ENCODE measurements at places on chromosomes 13 and 19.
A peak's percentile ranks its signal among the peaks of the same experiment; 100 is the strongest.

GRCh38 chr19:33374236-33374714, 766 bp downstream of the CEBPG start:
- DNase-seq = no peak

GRCh38 chr13:112343591-112343990, 32.6 kb upstream of the SPACA7 start:
- no peak for DNase-seq

GRCh38 chr19:5271145-5271544, 69.5 kb downstream of the PTPRS start:
- no peak for DNase-seq

DNA sequence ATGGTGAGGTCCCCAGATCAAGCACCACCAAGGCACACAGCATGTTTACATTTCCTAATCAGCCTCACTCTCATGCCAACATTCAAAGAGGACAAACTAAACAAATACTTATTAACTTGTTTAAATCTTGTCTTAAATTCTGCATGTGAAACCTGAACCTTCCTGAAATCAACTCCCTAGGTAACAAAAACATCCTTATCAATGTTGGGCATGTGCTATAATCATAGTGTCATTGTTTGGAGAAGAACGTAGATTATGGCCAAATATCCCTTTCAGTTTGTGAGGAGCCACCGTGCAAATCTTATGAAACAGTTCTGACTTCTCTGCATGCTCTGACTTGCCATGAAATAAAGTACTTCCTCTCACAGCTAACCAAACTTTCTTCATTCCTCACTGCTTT, 123.8 kb downstream of the NDFIP2 start:
- DNase-seq = no peak

- no peak for DNase-seq
Observed at GRCh38 chr13:40452038-40452666, 214.3 kb downstream of the FOXO1 start.

DNA sequence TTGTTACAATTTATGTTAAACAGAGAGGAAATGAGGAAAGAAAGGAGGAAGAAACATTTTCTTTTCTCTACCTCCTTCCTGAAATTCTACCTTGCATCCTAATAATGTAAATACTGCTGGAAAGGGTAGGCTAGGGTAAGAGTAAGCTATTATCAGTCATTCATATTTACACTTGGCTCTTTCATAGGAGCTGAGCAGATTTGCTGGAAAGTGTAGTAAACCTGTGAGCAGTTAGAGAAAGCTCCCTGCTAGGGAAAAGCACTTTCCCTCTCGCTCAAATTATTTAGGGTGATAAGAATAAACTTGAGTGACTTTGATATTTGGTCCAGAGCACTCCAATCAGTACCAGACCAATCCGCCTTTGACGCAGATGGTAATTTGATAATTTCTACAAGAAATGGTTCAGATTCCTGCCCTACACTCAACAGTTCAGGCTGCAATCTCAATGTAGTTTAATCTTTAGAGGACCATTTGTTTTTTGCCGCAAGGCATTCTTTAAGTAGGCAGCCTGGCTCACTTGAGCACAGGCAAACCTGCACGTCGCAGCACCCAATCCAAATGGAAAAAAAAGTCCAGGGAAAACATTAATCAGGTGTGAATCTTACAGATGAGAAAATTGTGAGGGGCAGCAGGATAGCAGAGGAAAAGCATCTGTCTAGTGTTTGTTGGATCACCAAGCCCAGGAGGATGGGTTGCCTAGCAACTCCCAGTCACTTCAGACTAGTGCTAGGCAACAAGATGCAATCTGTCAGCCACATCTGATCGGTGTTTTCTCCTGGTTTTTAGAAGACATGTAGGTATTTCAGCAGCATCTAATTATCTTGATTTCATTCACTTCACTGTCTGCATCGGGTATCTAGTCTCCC, 68.6 kb upstream of the KL start:
- DNase-seq = peak; percentile 49

DNA sequence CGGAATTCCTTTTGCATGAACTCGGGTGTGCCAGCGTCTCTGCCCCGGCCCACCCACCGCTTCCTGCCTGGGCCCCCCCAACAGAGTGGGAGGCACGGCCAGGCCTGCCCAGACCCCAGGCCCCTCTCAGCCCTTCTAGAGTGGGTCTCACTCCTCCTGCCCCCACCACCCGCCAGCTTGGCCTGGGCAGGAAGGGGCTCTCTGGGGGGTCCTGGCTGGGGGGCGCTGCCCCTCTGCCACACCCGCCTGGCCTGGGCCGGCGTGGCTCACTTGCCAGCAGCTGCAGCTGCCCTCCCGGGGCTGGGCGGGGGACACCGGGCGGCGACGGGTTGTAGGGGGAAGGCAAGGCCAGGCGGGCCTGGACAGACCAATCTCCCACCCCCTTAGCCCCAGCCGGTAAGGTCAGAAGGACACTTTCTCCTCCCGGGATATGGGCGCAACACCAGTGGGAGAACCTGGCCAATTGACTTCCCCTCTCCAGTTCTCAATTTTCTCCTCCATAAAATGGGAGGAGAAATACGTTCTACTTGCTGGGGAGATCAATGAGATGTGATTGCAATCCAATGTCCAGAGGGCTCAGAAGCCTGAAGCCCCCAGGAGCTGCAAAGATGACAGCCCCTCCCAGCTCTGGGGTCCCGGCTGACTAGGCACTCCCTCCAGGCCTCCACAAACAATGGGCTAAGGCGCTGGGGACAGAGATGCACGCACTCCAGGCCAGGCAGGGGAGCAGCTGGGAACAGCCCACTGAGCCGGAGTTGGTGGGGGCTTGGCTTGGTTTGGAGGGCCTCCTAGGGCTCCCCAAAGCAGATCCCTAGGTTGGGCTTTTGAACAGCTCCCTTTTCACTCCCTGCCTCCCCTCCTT, 2.4 kb downstream of the CRLF1 start:
- no peak for DNase-seq

- no peak for DNase-seq
Observed at GRCh38 chr19:18317961-18318800, 4.7 kb downstream of the LSM4 start.

GRCh38 chr19:31504221-31504620, 155.0 kb upstream of the TSHZ3 start:
- DNase-seq = no peak

DNA sequence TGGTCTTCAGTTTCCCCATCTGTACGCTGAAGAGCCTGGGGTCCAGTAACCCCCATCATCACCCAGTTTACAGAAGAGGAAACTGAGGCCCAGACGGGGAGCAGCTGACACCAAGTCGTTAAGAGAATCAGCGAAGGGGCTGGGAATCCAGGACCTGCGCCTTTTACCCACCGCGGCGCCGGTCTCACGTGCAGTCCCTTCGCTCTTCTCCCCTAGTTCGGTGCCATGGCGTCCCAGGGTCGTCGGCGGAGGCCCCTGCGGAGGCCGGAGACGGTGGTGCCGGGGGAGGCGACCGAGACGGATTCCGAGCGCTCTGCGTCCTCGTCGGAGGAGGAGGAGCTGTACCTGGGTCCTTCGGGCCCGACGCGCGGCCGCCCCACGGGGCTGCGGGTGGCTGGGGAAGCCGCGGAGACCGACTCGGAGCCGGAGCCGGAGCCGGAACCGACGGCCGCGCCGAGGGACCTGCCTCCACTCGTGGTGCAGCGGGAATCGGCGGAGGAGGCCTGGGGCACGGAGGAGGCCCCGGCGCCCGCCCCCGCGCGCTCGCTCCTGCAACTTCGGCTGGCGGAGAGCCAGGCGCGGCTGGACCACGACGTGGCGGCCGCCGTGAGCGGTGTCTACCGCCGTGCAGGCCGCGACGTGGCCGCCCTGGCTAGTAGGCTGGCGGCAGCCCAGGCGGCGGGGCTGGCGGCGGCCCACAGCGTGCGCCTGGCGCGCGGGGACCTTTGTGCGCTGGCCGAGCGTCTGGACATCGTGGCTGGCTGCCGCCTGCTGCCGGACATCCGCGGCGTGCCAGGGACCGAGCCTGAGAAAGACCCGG, 698 bp downstream of the BLOC1S3 start:
- peak; percentile 56 for DNase-seq

DNA sequence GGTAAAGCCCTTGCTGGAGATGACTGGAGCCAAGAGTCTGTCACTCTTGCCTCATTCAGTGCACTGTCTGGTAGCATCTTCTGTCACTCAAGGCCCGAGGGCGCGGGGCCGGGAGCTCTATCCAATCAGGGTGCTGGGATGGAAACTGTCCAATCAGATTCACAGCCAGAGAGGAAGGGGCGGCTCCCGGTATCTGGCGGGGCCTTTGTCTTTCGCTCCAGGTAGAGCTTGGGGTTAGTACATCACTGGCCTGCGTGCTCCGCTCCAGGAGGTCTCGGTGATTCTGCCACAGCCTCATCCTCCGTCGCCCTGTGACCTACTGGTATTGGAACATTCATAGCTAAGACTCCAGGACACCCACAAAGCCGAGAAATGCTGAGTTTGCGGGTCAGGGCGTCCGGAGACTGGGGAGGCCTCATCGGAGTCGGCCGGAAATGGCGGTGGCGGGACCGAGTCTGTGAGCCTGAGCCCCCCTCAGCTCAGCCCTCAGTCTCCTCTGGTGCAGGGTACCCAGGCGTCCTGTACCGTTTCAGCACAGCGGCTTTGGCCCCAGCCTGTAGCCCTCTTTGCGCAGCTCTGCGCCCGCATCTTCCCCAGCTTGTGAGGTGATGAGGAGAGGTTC, 20.6 kb upstream of the ZNF430 start:
- peak; percentile 83 for DNase-seq

DNA sequence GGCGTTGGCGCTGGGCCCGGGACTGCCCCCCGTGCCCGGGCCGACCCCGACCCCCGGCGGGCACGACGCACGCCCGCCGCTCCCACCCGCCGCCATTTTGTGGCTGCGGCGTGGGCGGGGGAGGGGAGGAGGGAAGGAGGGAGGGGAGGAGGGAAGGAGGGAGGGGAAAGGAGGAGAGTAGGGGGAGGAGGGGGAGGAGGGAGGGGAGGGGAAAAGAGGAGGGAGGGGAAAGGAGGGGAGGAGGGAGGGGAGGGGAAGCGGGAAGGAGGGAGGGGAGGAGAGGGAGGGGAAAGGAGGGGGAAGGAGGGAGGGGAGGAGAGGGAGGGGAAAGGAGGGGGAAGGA, at the start of gene BTBD2:
BTBD2 (minus strand) TSS at position 107 of the 343 bp plus-strand sequence; CDS start at position 96, 11 bp downstream.
- peak; percentile 61 for DNase-seq

DNA sequence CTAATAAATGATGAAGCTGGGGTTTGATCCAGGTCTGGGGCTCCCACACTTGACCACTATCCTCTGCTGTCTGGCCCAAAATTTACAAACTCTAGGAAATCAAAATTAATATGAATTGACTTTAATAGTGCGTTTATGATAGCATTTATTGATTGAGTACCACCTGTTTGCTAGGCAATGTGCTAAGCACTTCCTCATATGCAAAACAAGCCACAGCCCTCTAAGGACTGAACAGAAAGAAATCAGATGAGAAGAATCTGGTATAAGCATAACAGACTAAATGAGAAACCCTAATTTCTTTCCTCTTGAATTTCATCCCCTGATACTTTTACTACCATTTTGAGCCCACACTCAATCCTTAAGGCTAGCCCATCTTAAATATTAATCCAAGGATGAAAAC, 6.6 kb upstream of the MLNR start:
- DNase-seq = no peak

- no peak for DNase-seq
Observed at GRCh38 chr13:38213314-38213713, 136.3 kb upstream of the UFM1 start.

- no peak for DNase-seq
Observed at GRCh38 chr13:33119856-33120543, 103.8 kb downstream of the KL start.

GRCh38 chr13:69324090-69324886, 783.3 kb upstream of the ATXN8OS start:
- DNase-seq = no peak

DNA sequence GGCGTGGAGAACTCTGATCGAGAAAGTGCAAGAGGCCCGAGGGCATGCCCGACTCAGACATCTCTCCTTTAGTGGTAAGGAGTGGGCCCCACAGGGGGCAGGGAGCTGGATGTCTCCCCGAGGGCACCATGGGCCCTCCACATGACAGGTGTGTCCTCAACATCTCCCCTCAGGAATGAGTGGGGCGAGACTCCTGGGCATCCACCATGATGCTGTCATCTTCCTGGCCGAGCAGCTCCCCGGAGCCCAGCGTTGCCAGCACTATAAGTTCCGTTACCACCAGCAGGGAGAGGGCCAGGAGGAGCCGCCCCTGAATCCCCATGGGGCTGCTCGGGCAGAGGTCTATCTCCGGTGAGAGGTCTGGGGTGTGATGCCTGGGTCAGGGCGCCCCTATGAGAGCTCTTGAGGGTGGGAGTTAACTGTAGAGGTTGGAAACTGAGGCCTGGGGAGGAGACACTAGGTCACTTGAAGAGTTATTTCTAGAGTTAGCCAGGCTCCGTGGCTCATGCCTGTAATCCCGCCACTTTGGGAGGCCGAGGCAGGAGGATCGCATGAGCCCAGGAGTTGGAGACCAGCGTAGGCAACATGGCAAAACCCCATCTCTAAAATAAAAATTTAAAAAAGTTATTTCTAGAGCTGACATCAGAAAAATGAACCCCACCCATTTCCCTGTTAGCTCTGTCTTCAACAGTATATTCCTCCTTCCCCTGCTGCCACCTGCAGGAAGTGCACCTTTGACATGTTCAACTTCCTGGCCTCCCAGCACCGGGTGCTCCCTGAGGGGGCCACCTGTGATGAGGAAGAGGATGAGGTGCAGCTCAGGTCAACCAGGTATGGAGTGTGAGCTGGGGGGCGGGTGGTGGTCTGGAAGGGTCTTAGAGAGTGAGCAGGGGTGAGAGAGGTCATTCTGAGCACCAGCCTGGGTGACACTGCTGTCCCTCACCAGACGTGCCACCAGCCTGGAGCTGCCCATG, 5.1 kb downstream of the IGFLR1 start:
- no peak for DNase-seq

DNA sequence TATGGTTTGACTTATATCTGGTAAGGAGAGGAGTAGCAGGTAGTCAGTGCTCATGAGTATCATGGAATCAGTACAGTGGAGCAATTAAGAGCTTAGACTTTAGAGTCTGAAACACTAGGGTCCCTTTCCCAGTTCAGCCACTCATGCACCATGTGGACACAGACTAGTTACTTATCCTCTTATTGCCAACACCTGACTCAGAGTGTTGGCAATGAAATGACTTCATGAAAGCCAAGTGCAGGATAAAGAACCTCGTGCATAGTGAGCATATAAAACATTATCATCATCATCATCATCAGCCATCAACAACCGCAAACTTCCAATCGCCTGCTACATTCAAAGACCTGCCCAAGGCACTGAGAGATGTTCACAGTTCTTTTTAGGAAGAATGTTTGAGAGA, 164.2 kb downstream of the FOXO1 start:
- no peak for DNase-seq

GRCh38 chr19:46660551-46661019, 397 bp downstream of the DACT3 start:
- no peak for DNase-seq

DNA sequence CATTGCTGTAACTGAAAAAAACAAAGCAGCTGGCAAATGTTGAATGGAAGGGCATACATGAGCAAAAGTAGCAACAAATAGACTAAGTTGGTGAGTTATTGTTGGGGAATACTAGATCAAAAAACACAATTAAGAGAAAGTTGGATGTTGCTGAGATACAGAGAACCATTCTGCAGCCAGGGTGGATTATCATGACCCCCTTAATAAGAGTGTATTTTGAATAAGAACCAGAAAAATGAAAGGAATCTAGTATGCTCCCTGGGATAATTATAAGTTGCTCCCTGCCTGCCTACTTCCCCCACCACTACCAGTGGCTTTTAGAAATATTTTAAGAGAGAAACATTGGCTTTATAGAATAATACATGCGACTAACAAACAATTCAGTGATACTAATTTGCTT, 14.5 kb upstream of the TRPC4 start:
- no peak for DNase-seq

Measured in glutamatergic neuron (in vitro differentiated cells).